NCI-H524 (cell line): ENCODE measurements at places on chromosomes 16 and 17.

GRCh38 chr16:30570636-30571444, 674 bp downstream of the ZNF688 start:
- peak; percentile 48 for DNase-seq

DNA sequence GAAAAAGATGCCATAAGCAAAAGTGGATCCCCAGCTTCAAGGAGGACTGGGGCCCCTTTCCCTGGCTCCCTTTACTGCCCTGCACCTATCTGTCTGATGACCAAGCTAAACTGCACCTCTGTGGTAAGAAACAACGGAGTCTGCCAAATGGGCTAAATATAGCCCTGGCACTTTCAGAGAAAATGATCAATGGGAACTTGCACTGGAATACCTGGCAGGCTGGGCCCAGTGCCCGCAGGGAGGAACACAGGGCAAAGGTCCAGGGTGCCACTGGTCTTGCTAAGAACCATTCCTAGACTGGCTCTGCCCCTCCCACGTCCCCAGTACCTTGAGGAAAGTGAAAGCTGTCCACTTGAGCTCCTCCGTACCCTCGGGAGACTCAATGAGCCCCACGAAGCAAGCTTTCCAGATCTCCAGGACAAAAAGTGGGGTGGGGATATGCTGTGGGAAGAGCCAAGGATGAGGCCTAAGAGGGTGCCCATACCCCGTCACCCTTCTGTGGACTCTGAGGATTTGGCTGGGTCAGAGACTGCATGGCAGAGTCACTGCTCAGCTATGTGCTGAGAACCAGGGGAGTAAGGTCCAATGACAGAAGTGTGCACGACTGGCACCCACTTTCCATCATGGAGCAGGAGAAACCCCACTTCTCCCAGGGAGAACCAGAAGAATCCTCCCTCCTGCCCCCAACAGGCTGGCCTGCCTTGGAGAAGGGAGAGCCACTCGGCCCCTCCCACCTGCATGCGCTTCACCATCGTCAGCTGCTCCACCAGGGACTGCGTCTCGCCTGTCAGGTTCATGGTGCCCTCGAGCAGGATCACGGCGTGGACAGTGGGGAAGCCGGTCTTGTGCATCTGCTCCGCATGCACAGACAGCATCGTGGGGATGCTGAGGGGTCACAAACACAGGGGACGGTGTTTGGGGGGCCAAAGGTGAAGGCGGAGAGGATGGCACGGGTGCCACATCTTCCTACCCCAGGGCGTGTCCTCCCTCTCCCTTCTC, 17.4 kb downstream of the CSF3 start:
- DNase-seq: no peak

- DNase-seq: no peak
Observed at GRCh38 chr17:34163646-34164045, 91.4 kb upstream of the CCL2 start.

- DNase-seq: no peak
Observed at GRCh38 chr16:27751233-27751632, 201.3 kb downstream of the KATNIP start.

DNA sequence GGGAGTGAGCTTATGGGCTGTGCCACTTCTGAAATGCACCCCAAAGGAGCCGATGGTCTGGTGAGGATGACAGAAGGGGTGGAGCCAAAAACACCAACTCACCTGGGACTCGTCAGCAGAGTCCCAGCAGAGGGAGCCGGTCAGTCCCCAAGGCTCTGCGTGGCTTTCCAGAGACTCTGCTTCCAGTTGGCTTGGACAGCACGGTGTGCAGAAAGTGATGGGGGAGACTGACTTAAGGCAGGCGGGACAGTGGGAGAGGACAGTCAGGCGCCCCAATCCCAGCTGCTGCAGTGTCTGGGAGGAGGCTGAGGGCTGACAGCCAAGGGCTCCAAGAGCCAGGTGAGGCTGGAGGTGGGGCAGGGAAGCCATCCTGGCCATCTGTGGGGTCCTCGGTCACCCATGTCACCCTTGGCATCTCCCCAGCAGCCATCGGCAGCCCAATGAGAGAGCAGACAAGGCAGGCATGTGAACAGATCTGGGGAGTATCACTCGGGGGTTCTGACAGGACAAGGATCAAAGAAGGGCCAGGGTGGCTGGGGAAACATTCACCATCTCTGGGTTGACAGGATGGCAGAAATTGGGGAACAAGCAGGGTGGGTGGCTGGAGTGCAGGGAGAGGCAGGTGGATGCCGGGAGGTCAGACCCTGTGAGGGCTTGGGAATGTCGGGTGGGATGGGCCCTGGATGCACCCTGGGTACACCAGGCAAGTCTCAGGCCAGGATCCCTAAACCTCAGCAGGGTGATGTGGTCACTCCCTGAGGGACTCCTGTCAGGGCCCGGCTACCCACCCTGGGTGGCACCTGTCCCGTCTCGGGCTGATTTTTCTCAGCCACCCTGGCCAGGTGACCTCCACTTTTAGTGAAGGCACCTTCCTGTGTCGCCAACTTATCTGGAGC, 8.9 kb upstream of the KRTAP17-1 start:
- no peak for DNase-seq

DNA sequence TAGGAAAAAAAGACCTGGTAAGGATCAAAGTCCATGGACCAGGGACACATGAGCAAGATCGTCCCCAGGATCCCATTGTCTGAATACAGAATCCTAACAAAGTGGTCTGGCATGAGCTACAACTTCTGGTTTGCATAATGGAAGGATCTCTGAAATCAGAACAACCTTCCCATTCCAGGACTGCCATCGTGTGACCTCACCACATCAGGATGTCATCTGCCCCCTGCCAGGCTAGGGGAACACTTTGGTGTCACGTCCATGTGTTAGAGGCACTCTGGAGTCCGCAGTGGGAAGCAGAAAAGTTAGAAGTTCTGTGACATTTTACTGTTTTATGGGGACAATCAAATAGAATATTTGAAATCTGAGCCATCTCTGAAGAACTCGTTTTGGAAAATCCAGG, 160.7 kb downstream of the RGS9 start:
- no peak for DNase-seq
